ENCODE measurements at places on chromosomes 4 and X.

DNA sequence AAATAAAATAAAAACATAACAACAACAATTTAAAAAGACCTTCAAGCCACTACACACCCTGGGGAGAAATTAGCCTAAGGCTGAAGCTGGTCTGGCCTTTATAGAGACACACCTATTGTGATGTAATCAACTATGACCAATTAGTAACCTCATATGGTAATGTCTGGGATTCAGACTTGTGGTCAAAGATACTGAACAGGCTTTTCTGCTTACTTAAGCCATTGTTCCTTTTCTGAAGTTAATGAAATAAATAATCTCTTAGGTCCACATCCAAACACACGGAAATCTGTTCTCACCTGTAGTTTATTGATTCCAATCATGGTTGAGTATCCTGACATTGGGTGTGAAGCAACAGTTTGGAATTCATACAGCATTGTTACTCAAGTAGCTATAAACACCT, 152.5 kb downstream of the PLS3 start:
- no peak for DNase-seq

GRCh38 chr4:113404841-113405240, 355.4 kb downstream of the ANK2 start:
- DNase-seq = no peak

DNA sequence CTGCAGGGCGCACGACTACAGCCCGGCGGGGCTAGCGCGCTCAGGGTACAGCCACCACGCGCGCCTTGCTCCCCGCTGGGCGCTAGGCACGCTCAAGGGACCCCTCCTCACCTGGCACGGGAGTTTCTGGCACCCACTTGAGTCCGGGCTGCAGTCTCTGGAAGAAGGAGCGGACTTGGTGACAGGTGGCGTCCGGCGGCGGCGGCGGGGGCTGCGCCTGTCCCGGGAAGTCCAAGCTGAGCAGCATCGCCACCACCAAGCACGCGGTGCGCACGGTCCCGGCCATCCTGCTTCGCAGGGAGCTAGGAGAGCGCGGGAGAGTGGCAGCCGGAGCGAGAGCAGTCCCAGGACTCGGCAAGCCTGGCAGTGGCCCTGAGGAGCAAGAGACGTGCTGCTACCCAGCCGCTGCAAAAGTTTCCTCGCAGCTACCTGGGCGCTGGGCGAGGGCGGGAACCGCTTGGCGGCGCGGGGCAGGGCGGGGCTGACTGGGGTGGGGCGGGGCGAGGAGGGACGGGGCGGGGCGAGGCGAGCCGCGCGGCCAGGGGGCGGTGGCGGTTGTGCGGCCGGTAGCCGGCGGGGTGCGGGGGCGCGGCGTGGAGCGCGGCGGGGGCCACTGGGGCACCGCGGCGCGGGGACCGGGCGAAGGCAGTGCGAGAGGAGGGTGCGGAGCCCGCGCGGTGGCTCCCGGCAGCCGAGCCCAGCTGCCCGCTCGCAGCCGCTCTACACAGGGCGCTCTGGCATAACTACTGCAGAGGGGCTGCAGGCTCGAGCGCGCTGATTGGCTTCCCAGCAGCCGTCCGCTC, at the start of gene GPC3:
Gene GPC3 (minus strand): TSS at position 431 of the 803 bp plus-strand sequence.
- DNase-seq = no peak

DNA sequence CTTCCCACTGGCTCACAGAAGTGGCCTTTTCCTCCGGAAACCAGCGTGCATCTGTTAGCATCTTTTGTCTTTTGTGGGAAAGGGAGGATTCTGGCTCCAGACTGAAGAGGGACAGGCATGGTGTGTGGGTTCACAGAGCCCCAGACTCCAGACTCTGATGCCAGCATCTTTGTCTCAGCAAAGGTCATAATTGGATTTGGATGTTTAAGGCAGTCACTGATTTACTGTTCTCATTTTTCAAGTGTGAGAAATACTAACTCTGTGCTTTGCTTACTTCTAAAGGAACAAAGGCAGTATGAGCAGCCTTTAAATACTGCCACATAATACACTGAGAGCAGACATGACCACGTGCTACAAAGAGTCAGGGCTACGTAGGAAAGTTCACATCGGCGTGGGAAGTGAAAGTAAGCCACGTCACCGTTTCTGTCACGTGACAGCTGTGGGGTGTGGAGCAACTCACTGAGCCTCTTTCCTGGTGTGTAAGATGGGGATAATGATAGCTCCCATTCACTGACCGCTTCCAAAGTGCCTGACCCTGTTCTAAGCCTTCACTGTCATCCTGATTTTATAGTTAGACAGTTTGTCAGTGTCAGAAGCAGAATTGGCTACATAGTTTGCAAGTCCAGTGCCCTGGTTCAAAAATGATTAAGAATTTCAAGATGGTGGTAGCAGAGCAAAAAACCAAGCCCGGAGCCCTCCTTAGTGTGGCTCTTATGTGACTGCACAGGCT, 24.8 kb upstream of the TMSB4X start:
- DNase-seq = peak; percentile 84

DNA sequence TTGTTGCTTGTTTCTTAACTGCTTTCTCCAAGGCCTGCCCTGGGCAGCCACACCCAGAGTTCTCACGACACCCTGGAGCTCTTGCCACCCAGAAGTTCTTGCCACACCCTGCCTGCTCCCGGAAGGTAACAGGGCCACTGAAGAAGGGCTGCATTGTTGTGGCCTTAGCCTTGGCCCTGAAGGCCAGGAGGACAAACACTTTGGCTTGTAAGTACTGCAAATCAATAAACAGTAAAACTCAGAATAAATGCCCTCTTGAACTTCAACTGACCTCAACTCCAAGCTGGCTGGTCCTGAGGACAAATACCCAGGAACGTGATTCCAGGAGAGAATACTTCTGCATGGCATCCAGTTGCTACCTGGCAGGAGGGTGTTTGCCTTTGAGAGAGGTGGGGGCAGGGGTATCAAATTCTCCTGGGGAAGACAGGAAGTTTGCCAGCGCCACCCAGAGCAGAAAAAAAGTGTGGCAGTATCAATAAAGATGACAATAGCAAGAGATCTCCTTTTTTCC, 54.1 kb downstream of the TLR10 start:
- no peak for DNase-seq

DNA sequence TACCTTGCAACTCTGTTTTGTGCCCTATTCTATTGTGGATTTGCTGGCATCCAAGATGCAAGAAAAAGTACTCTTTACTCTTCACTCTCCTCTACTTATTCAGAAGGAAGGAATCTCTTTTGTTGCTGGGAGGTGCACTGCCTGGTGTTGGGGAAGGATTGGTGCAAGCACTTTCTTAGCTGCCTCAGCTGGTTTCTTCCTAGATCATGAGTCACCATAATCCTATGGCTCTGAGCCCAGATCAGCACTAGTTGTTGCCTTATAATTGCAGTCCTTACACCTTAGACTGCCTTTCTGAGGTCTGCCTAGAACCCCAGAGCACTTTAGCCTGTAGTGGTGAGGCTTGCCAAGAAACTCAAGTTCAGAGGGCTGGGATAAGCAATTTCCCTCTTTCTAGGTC, 37.0 kb upstream of the CT83 start:
- peak; percentile 38 for DNase-seq

GRCh38 chr4:186839122-186840037, 115.7 kb upstream of the FAT1 start:
- peak; percentile 41 for DNase-seq

GRCh38 chr4:85967872-85968271, 392.0 kb downstream of the MAPK10 start:
- DNase-seq = no peak

DNA sequence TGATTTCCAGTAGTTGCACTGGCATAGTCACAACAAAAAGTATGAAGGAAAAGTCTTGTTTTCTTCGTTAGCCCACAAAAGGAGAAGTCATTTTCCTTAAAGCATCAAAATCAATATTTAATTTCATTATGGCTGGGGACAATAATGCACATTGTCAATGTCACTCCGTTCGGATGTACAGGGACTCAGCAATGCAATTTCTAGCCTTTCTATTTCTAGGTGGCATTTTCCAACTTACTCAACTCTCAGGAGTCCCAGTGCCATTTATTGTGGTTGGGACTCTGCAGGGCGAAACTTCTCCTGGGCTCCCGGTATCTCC, 99.6 kb downstream of the CEP135 start:
- peak; percentile 44 for DNase-seq

GRCh38 chrX:19829814-19830213, 57.6 kb downstream of the SH3KBP1 start:
- DNase-seq = no peak

- no peak for DNase-seq
Measured at GRCh38 chr4:168759959-168760527, 250.0 kb downstream of the CBR4 start.

DNA sequence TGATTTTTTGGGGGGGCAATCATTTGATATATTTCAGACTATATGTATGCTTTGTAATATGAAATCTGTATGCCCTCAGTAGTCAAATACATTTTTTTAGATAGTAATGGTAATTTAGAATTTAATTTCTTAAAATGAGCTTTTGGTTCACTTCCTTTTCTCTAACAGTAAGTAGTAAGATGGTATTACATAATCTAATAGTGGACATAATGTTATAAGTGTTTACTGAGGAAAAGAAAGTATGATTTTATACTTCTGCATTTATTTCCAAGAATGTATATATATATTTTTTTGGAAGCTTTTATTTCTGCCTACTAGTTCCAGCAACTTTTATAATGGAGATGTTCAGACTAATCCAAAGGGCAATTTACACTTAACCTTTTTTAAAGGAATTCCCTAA, 1450.7 kb upstream of the TENM3 start:
- no peak for DNase-seq

DNA sequence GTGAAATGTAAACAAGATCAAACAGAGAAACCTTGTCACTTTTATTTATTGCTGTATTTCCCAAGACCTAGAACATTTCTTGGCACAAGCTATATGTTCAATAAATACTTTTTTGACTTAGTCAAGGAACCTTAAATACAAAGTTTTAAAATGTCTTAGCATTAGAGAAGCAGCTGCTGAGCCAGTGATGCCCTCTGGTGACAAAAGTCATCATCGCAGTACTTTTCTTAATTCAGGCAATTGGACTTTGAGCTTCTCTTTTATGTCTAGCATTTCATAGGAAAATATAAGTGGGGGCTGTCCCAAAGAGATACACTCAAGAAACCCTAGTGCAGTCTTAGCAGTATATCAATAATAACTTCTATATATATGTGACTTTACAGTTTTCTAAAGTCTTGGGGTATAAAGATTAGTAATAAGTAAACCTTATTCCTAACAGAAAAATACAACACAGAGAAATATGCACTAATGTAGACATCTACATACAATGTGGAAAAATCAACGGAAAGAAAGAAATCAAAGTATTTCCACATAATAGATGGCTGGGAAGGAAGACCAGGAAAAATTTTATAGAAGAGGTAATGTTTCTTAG, 118.4 kb downstream of the DTHD1 start:
- DNase-seq = peak; percentile 46

DNA sequence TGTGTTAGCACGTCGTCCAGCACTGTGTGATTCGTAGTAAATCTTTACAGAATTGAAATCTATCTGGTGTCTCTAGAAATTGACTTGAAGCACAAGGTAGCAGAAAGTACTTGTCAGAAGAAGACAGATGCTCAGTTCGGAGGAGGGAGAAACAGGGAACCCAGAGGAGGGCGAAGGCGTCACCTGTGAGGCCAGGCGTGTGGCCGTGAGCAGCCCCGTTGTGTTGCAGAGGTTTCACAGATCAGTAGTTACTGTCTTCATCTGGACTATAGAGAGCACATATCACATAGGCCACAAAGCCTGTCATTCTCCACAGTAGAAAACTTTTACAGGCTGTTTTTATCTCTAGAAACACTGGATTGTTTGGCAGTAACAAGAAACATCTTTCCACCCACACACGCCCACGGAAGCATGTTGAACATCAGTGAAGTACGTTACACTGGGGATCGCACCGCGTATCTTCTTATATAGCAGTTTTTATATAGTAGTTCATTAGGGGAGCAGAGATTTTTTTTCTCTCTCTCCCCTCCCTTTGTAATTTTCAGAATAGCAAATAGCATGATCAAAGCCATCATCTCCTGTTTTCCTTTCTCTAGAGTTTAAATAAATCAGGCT, 48.1 kb upstream of the TLR3 start:
- no peak for DNase-seq

DNA sequence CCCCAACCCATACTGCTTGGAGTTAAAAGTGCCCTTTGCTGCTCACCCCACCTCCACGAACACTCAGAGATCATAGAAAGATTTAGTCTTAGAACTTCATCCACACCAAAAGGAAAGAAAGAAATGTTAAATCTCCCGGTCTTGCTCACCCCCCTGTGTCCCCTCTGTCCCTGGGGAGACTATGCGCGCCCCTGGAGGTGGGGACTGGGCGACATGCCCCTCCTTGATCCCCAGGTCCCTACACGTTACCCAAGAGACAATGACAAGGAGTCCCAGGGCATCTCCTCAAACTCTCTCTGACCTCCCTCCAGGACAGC, 620 bp downstream of the ITM2A start:
- no peak for DNase-seq

DNA sequence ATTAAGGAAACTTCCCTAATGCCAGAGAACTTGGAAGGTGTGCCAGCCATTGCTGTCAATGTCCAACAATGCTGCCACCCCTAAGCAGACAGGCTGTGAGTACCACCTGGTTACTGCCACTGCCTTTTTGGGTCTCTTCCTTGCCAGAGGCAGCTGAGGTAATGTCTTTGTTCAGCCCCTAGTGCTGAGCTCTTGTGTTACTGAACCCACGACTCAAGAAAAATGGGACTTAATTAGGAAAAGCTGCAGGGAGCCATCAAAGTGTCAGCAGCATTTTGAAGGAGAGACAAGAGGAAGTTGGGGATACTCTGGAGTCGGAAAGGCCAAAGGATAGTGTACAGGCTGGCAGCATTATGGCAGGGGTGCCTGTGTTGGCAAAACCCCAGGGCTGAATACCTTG, 283.7 kb downstream of the AFF2 start:
- no peak for DNase-seq

DNA sequence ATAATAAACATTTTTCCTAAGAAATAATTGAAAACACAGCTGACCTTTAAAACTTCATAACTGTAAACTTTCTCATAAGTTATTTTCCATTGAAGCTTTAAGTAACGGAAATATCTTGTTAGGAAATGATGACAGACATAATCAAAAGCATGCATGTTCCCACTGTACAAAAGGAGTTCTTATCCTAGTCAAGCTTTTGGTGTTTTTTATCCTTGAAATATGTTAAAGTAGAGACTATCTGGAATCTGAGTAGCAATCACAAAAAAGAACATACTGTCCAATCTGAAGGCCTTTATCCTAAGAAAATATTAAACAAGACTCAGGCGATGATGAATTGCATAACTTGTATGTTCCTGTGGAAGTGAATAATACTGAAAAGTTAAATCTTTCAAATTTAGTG, 14.4 kb downstream of the GEMIN8 start:
- no peak for DNase-seq

- peak; percentile 77 for DNase-seq
Measured at GRCh38 chr4:74223801-74224200, 65.9 kb downstream of the MTHFD2L start.

- DNase-seq = no peak
Measured at GRCh38 chrX:110877326-110877725, 81.7 kb upstream of the CHRDL1 start.

GRCh38 chr4:729336-730315, 24.0 kb downstream of the PCGF3 start:
- no peak for DNase-seq

GRCh38 chr4:118889312-118889691, 648 bp downstream of the SYNPO2 start:
- DNase-seq = no peak

Measured in RKO (cell line).